ENCODE measurements at places on chromosomes 4 and X.

DNA sequence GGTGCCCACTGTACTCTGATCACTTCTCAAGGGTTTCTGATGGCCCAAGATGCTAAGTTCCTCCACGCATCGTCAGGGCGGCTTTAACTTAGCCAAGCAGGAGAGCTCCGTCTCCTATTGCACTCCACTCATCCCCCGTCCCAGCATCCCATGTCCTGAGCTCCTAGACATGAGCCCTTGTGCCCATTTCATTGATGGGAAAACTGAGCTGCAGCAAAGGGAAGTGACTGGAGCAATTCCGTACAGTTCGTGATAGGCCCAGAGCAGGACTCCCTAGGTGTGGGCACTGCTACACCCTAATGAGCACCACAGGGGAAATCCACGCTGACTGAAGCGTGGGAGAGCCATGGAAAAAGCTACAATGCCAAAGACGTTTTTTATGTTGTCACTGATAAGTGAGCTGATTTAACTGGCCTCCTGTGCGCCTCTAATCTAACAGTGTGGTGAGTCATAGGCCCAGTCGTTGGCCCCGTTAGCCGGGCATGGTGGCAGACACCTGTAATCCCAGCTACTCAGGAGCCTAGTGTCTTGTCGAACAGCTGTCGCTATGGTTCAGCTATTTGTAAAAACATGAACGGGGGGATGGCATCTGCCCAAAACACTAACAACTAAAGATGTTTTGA is 14.9 kb downstream of the NSDHL start:
- DNase-seq = no peak

DNA sequence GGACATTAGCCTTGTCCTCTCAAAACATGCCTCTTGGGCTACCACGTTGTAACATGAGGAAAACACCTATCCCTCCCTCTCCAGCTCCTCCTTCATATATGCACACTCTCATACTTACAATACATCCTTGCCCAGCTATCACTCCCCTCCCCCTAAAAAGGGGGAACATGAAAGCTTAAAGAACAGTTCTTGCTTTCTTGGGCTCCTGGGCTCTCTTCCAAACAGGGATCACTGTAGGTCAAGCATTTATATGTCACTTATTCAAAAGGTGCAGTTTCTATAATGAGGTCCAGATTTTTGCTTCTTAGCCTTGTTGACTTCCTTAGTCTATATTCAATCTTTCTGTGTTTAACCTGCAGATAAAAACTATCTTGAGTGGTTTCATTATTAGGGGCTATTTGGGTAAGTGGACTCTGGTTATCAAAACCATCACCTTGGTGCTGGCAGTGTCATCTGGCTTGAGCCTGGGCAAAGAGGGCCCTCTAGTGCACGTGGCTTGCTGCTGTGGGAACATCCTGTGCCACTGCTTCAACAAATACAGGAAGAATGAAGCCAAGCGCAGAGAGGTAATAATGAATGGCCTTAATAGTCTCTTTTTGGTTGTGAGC is 119.4 kb downstream of the AKAP4 start:
- no peak for DNase-seq

GRCh38 chr4:148649652-148650331 is 207.6 kb upstream of the NR3C2 start:
- no peak for DNase-seq

- no peak for DNase-seq
Measured at GRCh38 chr4:82797405-82798111, 1.0 kb downstream of the SCD5 start.

DNA sequence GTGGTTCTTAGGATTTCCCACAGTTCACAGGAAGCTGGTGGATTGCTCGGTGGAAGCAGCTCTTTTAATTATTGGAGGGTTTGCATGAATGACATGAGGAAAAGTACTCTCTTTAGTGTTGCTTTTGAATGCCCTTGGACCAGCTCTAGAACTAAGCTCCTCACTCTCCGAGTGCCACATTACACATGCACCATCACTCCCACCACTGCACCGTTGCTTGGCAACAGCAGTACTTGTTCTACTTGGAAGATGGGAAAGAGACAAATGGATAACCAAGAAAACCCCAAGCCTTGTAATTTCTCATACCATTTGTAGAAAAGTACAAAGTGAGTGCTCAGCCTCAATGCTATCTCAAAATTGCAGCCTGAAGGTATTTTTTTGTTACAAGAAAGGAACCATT is 620.2 kb upstream of the BOD1L1 start:
- DNase-seq = no peak

DNA sequence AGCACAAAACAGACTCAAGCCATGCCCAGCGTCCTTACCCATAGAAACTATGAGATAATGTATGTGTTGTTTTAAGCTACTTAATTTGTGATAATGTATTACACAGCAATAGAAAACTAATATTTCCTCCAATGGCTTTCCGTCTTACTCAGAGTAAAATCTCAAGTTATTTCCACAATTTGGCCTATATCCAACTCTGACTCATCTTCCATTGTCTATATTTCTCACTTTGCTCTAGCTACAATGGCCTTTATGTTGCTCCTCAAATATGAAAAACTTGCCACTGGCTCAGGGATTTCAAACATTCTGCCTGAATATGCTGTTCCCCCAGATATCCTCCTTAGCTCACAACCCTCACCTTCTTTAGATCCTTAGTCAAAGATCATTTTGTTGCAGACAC is 31.6 kb downstream of the IQCM start:
- no peak for DNase-seq

DNA sequence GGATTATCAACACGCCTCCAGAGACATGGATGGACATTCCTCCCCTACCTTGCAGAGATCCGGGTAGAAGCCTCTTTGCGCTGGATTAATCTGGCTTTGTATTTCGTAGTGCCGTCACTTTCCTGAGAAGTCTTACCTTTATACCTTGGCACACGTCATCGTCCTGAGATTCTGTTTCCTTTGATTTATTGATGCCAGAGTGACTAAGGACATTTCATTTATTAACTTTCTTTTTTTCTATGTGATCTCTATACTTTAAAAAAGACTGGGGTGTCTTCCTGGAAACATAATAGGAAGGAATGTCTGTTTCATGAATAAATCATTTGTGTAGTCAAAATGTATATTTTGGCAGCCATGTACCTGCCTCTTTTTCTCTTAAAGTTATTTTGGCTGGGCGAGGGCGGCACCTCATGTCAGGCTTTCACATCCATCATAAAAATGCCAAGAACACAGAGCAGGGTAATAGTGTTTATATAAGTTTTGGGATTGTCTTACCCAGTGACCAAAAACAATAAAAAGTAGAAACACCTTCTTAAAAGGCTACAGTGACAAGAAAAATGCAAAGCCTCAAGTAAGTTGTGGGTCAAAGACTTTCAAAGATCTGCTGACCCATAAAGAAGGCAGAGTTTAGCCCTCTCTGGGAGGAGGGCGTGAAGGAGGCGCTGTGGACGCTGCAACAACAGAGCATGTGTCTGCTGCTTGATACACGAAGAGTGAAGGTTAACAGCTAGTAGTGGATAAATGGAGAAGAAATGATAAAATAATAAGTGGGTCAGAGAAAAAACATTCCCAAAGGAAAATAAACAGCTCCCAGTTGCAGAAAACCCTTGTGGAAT is 124.4 kb downstream of the SHROOM3 start:
- no peak for DNase-seq

All from stimulated activated CD4-positive, alpha-beta T cell treated with anti-CD3 and anti-CD28 coated beads, TNF-alpha, amount 100 ng/mL, for 4 hours (primary cell).